Uterus (tissue), 4 donors: ENCODE measurements at places on chromosomes 6 and 20. TPM values are rescaled to one million over a fixed set of nuclear protein-coding genes. Genes with fewer than 3 reads are reported as not detected.

The TUBE1 gene
- 53.5 TPM for total RNA-seq

The TFAP2A gene
- not detected for total RNA-seq

The LY6G6F gene
- not detected for total RNA-seq

The OLIG3 gene
- total RNA-seq, result not detected

GRCh38 chr6:139418481-139419132 is 44.2 kb upstream of the CITED2 start:
- no peak for DNase-seq

GRCh38 chr6:116485559-116486184 is 24.5 kb downstream of the CALHM6 start:
- no peak for DNase-seq

DNA sequence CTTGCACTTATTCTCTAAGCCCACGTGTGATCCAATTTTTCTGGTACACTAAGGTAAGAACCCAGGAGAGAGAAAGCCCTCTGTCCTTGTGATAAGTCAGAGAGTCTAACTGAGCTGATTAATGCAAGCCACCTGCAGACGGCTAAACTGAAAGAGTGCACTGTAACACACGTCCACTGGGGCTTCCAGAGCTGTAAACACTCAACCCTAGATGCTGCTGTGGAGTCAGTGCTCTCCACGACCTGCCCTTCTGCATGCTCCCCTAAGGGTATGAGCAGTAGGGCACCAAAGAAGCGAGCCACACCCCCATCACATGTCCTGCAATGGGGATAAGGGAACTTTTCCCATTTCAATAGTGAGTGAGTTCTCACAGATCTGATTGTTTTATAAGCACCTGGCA is 55.7 kb downstream of the TXLNB start:
- DNase-seq, result no peak

- no peak for DNase-seq
Observed at GRCh38 chr6:94215552-94215951, 796.2 kb upstream of the EPHA7 start.
